Endothelial cell of umbilical vein (primary cell): ENCODE measurements at places on chromosomes 3 and 15. TPM values are rescaled to one million over a fixed set of nuclear protein-coding genes. Genes with fewer than 3 reads are reported as not detected.
A peak's percentile ranks its signal among the peaks of the same experiment; 100 is the strongest.

HIGD2B gene
- total RNA-seq: not detected in 2 replicates

- peak; percentile 18 for DNase-seq
Observed at GRCh38 chr3:47016934-47017435, 37.5 kb downstream of the NBEAL2 start.

- no peak for DNase-seq
Observed at GRCh38 chr3:81995329-81995728, 233.9 kb upstream of the GBE1 start.

PLA1A gene
- not detected in 2 replicates for total RNA-seq

DNA sequence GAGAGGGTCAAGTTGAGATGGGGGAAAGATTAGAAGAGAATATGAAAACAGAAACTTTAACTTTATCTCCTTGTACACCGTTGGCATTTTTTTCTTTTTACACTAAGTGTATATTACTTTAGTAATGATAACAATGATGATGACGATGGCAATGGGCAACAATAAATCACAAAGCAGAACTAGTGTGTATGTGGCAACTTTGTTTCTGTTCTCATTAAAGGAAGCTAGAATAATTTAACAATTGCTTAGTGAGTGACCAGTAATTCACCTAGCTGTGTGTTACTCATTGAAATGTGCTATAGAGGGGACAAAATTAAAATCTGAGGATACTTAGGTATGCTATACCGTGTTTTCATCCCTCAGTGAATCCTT, 318.5 kb upstream of the TBL1XR1 start:
- DNase-seq: no peak
